ENCODE measurements at places on chromosomes 5 and 9.

DNA sequence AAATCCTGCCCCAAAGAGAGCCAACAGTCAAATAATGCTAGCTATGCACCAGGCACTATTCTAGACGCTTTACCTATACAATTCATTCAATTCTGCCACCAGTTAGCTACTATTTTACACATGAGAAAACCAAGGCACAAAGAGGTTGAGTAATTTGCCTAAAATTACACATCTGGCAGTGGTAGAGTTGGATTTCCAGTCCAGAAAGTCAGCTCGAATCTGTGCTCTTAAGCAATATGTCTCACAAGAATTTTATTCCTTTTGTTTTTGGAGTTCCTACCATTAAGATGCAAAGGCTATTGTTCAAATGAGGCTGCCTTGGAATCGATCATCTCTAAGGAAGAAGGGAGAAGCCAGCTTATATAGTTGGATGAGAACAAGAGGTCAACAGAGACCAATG is 256.9 kb upstream of the RASA1 start:
- no peaks in the 10 kb centered on the region for H3K4me1 ChIP-seq
- no peaks in the 10 kb centered on the region for H3K36me3 ChIP-seq
- H3K27me3 ChIP-seq = no peaks in the 10 kb centered on the region
- H3K27ac ChIP-seq = no peak overlapping the region
- H3K4me3 ChIP-seq = no peak overlapping the region

- H3K36me3 ChIP-seq = no peaks in the 10 kb centered on the region
- H3K27me3 ChIP-seq = no peaks in the 10 kb centered on the region
- DNase-seq = no peak
- no peak overlapping the region for H3K4me3 ChIP-seq
Observed at GRCh38 chr9:6405371-6405770, 7.6 kb upstream of the UHRF2 start.

- H3K36me3 ChIP-seq = no peaks in the 10 kb centered on the region
- no peaks in the 10 kb centered on the region for H3K27me3 ChIP-seq
- H3K4me1 ChIP-seq = peaks cover 65% of the 10 kb centered on the region
Observed at GRCh38 chr9:113502427-113503034, 39.0 kb downstream of the RGS3 start.

- no peak overlapping the region for H3K4me3 ChIP-seq
- no peaks in the 10 kb centered on the region for H3K36me3 ChIP-seq
Observed at GRCh38 chr5:56460681-56461191, 227.6 kb upstream of the ANKRD55 start.

GRCh38 chr9:125659201-125659840 is 47.7 kb downstream of the MAPKAP1 start:
- H3K27ac ChIP-seq = no peak overlapping the region
- H3K4me1 ChIP-seq = no peaks in the 10 kb centered on the region
- no peaks in the 10 kb centered on the region for H3K27me3 ChIP-seq
- H3K36me3 ChIP-seq = peaks cover 3% of the 10 kb centered on the region
- H3K4me3 ChIP-seq = no peak overlapping the region

DNA sequence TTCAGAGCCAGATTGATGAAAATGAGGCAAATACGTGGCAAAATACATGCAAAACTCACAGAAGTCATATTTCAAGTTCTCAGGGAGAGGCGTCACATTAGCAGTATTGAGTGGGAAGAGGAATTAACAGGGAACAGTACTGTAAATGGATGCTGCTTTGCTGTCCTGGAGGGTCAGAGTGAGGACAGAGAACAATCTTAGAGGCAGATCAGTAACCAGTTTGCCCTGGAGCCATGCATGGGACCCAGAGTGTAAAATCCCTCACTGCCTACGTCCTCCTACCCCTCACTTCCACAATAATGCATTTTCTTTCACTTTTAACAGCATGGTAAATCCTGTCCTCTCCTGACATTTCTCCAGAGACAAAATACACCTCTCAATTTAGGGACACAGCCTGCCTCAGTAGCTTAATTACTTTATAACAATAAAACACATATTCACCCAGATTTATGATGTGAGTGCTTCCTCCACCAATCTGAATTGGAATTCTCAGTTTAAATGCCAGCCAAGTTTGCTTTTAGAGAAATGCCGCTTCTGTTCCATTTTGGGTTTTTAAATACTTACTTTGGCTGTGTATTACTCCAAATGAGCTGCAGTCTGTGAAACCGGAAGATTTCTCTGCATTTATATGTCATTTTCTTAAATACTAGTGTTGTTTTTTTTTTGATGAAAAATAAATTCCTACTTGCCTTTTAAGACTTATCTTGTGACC is 70.0 kb downstream of the LMNB1 start:
- H3K4me3 ChIP-seq = no peak overlapping the region
- no peaks in the 10 kb centered on the region for H3K27me3 ChIP-seq
- H3K27ac ChIP-seq = no peak overlapping the region
- H3K36me3 ChIP-seq = no peaks in the 10 kb centered on the region
- no peak for DNase-seq

GRCh38 chr9:76812591-76812990 is 48.4 kb downstream of the PCA3 start:
- H3K36me3 ChIP-seq = no peaks in the 10 kb centered on the region
- no peak for DNase-seq
- no peak overlapping the region for H3K27ac ChIP-seq
- no peaks in the 10 kb centered on the region for H3K27me3 ChIP-seq
- peaks cover 2% of the 10 kb centered on the region for H3K4me1 ChIP-seq

DNA sequence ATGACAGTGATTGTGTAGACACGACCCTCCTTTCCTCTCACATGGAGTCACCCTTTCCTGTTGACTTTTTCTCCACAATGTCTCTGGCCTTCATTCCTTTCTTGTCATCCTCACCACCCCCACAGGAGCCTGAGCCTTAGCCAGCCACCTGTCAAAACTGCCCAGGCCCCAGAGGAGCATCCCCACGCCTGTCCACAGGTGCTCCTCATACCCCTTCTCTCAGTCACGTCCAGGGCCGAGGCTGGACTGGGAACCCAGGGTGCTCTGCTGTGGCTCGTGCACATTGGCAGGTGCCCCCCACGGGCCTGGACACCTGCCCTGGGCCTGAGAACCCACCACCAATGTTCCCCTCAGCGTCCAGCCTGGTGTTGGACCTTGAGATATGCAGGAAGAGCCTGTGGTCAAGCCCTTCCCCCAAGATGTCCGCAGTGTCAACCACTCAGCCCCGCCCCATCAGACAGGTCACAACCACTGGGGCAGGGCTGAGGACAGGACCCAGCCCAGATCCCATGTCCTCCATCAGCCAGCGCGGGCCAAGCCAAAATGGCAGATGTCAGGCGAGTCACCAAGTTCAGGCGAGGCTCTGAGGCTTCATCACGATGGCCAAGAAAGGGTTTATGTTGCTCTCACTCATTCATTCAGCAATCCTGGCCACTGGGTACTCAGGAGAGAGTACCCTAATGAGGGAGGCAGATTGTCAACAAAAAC is 65.8 kb upstream of the STXBP1 start:
- H3K4me3 ChIP-seq = no peak overlapping the region
- no peaks in the 10 kb centered on the region for H3K27me3 ChIP-seq
- no peaks in the 10 kb centered on the region for H3K36me3 ChIP-seq
- no peak for DNase-seq
- H3K4me1 ChIP-seq = peaks cover 6% of the 10 kb centered on the region
- H3K27ac ChIP-seq = no peak overlapping the region

- DNase-seq = no peak
- H3K4me3 ChIP-seq = no peak overlapping the region
- no peaks in the 10 kb centered on the region for H3K36me3 ChIP-seq
Observed at GRCh38 chr5:2300421-2300820, 417.7 kb upstream of the IRX4 start.

- H3K4me3 ChIP-seq = no peak overlapping the region
- peaks cover 57% of the 10 kb centered on the region for H3K36me3 ChIP-seq
- H3K27ac ChIP-seq = no peak overlapping the region
- H3K4me1 ChIP-seq = peaks cover 2% of the 10 kb centered on the region
- no peaks in the 10 kb centered on the region for H3K27me3 ChIP-seq
Observed at GRCh38 chr9:96460470-96460869, 10.5 kb downstream of the HABP4 start.

GRCh38 chr5:98464737-98465330 is 308.6 kb upstream of the RGMB start:
- no peak overlapping the region for H3K27ac ChIP-seq
- no peak overlapping the region for H3K4me3 ChIP-seq
- no peaks in the 10 kb centered on the region for H3K4me1 ChIP-seq
- H3K27me3 ChIP-seq = no peaks in the 10 kb centered on the region
- DNase-seq = no peak
- no peaks in the 10 kb centered on the region for H3K36me3 ChIP-seq

DNA sequence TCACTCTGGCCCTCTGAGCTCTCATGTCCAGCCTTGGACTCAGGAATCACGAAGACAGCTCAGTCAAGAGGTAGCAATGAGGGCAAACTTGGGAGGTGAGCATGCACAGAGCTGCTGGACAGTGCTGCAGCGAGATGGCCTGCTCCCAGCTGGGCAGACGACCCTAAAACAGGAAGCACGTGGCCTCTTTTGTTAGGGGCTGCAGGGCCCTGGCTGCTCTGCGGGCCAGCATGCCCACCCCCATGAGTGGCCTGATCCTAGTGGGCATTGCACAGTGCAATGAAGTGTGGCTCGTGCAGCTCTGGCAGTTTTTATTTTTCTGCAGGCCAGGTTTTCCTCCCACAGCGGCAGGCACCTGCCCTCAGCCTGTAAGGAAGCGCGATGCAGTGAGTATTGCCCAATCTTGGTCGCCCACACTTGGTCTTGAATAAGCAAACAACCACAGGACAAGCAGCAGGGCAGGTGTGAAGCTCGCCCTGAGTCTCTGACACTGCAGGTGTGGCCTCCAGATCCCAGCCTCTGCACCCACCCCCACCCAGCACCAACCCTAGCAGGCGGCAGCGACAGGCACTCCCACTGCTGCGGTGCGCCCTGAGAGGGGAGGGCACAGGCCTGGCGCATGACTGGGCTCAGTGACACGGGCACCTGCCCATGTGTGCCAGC is 60.8 kb downstream of the SEMA4D start:
- no peaks in the 10 kb centered on the region for H3K27me3 ChIP-seq
- no peak overlapping the region for H3K27ac ChIP-seq
